Thoracic aorta (tissue), 2 donors: ENCODE measurements at places on chromosomes 1 and 21. TPM values are rescaled to one million over a fixed set of nuclear protein-coding genes. Genes with fewer than 3 reads are reported as not detected.

The TNNI3K gene
- total RNA-seq, result 9.7 TPM

The LIX1L gene
- 45.4 TPM for total RNA-seq

The HLCS gene
- total RNA-seq, result 17.5 TPM

The RGS4 gene
- 32.6 TPM for total RNA-seq

The HHIPL2 gene
- total RNA-seq, result not detected

The PLD5 gene
- 23.9 TPM for total RNA-seq

The SLC30A2 gene
- not detected for total RNA-seq

GRCh38 chr1:101022294-101022693 is 3.3 kb downstream of the DPH5 start:
- H3K36me3 ChIP-seq, result no peaks in the 10 kb centered on the region
- no peak overlapping the region for H3K27ac ChIP-seq
- peaks cover 5% of the 10 kb centered on the region for H3K4me1 ChIP-seq
- H3K4me3 ChIP-seq, result no peak overlapping the region
- DNase-seq, result no peak

DNA sequence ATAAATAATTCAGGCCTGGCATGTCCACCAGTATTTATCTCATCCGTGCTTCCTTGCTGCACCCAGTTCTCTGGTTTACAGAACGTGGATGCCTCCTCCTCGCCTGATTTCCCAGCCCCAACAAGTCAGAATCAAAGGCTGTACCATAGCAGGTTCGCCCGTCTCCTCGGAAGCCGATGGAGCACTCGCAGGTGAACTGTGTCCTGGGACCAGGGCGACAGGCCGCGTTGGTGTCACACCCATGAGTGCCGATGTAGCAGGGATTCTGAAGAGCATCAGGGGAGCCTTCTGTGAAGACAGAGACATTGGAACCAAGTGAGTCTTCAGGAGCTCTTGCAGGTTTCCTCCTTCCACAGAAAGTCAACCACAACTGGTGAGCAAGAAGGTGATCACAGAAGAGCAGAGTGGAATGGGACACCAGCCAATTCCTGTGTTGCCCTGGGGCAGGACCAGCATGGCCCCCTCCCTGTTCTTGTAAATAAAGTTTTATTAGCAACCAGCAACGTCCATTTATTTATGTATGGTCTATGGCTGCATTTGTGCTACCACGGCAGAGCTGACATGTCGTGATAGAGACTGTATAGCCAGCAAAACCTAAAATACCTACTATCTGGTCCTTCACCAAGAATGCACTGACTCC is 40.8 kb downstream of the NID1 start:
- H3K27ac ChIP-seq, result no peak overlapping the region
- H3K36me3 ChIP-seq, result peaks cover 41% of the 10 kb centered on the region
- DNase-seq, result no peak

DNA sequence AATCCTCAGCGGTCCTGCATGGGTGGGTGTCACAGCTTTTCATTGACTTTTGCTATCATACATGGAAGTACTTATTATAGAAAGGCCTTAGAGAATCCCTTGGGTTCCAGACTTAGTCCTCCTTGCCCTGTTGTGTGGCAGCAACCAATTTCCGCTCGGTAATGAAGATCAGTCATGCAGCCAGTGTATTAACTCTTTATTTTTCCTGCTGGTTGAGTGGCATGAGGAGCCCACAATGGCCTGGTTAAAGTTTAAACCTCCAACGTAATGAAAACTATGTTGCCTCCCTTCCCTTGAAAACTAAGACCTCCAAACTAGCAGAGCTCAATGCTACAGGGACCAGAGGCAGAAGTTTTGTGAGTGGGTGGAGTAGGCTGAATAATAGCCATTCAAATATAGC is 20.0 kb downstream of the CITED4 start:
- DNase-seq, result no peak
- no peak overlapping the region for H3K4me3 ChIP-seq
- H3K4me1 ChIP-seq, result peaks cover 10% of the 10 kb centered on the region
- no peaks in the 10 kb centered on the region for H3K27me3 ChIP-seq
- H3K27ac ChIP-seq, result no peak overlapping the region
- peaks cover 4% of the 10 kb centered on the region for H3K36me3 ChIP-seq

DNA sequence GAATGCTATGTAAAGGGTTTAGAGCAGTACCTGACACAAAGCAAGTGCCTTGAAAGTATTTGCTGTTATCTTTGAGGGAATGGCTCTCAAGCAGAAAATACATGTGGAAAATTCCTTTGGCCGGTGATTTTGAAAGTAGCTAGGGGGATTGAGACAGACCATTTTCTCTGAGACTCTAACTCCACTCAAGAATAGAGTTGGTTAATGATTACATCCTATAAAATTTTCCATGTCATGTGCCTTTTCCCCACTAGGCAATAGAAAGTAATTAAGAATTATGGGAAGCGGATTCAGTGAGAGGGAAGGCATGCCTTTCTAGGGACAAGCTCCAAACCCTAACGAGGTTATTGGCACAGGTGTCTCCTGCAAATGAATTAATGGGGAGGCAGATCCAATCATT is 276.0 kb downstream of the GPATCH2 start:
- no peak overlapping the region for H3K27ac ChIP-seq
- H3K36me3 ChIP-seq, result no peaks in the 10 kb centered on the region
- H3K4me1 ChIP-seq, result no peaks in the 10 kb centered on the region
- DNase-seq, result no peak

- no peak overlapping the region for H3K4me3 ChIP-seq
- H3K36me3 ChIP-seq, result no peaks in the 10 kb centered on the region
- no peak overlapping the region for H3K27ac ChIP-seq
- H3K27me3 ChIP-seq, result no peaks in the 10 kb centered on the region
These were observed 6.7 kb downstream of the CDC7 start for GRCh38 chr1:91507328-91507727.

- no peaks in the 10 kb centered on the region for H3K27me3 ChIP-seq
- no peaks in the 10 kb centered on the region for H3K4me1 ChIP-seq
- no peak for DNase-seq
These were observed 87.0 kb upstream of the ZC3H11B start for GRCh38 chr1:219699870-219700269.

DNA sequence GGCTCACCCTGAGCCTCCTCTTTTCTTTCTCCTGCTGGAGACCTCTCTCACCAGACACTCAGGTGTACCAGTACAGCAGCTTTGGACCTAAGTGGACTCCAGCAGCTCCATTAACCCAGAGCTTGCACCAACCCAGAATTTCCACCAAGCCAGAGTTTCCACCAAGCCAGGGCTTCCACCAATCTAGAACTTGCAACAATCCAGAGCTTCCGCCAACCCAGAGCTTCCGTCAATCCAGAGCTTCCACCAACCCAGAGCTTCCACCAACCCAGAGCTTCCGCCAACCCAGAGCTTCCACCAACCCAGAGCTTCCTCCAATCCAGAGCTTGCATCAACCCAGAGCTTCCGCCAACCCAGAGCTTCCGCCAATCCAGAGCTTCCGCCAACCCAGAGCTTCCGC is 23.2 kb downstream of the CRYAA start:
- H3K4me3 ChIP-seq, result no peak overlapping the region
- no peaks in the 10 kb centered on the region for H3K27me3 ChIP-seq
- no peak for DNase-seq

DNA sequence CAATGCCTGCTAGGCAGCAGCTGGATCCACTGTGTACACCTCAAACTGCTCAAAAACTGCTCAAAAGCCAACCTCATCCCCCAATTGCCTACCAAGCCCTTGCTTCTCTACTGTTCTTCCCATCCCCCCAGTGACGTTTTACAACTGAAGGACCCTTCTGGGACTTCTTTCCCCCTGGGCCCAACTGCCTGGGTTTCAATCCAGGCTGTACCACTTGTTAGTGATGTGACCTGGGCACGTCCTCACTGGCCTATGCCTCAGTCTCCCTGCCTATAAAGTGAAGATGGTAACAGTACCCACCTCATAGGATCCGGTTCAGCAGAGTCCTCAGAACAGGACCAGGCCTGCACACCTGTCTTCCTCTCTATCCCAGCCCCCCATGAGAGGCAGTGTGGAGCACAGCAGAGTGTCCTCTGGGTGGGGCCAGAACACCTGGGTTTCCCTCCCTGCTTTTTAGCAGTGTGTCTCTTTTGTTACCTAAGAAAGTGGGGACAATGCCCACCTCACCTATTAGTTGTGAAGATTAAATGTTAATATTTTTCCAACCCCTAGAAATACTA is 1.9 kb upstream of the TEKT2 start:
- no peak overlapping the region for H3K27ac ChIP-seq
- DNase-seq, result no peak
- no peak overlapping the region for H3K4me3 ChIP-seq
- peaks cover 14% of the 10 kb centered on the region for H3K4me1 ChIP-seq
- H3K27me3 ChIP-seq, result peaks cover 4% of the 10 kb centered on the region

DNA sequence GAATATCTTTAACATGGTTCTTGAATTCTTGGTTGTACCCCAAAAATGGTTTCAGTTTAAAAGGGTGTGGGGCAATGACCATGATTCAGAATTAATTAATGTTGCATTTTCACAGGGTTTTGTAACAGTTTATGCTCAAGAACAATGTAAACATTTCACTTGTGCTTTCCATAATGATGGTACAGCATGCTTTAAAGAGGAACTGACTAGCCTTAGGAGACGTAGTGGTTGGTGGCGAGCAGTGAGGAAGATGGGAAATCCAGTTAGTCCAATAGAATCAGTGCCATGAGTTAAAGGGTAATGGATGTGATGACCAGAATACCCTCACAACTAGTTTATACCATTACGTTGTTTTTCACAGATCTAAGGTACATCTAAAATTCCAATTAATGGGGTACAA is 138.0 kb downstream of the HS2ST1 start:
- H3K27ac ChIP-seq, result no peak overlapping the region
- no peak overlapping the region for H3K4me3 ChIP-seq
- no peaks in the 10 kb centered on the region for H3K36me3 ChIP-seq
- no peak for DNase-seq

- H3K27me3 ChIP-seq, result no peaks in the 10 kb centered on the region
- no peak overlapping the region for H3K4me3 ChIP-seq
- DNase-seq, result no peak
- no peak overlapping the region for H3K27ac ChIP-seq
These were observed 530.5 kb downstream of the PTBP2 start for GRCh38 chr1:97252076-97252475.

GRCh38 chr1:230175163-230175747 is 108.2 kb downstream of the GALNT2 start:
- no peak for DNase-seq
- no peaks in the 10 kb centered on the region for H3K36me3 ChIP-seq
- peaks cover 71% of the 10 kb centered on the region for H3K4me1 ChIP-seq
- H3K27ac ChIP-seq, result peak overlapping the region; percentile 21
- no peak overlapping the region for H3K4me3 ChIP-seq

GRCh38 chr21:24514081-24514733 is 1093.1 kb downstream of the MRPL39 start:
- DNase-seq, result no peak
- no peaks in the 10 kb centered on the region for H3K36me3 ChIP-seq
- H3K27ac ChIP-seq, result no peak overlapping the region
- H3K27me3 ChIP-seq, result no peaks in the 10 kb centered on the region
- no peak overlapping the region for H3K4me3 ChIP-seq
- H3K4me1 ChIP-seq, result no peaks in the 10 kb centered on the region

- no peak overlapping the region for H3K27ac ChIP-seq
- H3K4me3 ChIP-seq, result no peak overlapping the region
- no peaks in the 10 kb centered on the region for H3K4me1 ChIP-seq
- DNase-seq, result peak; percentile 7
- no peaks in the 10 kb centered on the region for H3K27me3 ChIP-seq
These were observed 129.7 kb upstream of the FAM72C start for GRCh38 chr1:144101397-144102045.

- no peaks in the 10 kb centered on the region for H3K27me3 ChIP-seq
- H3K4me3 ChIP-seq, result no peak overlapping the region
- no peaks in the 10 kb centered on the region for H3K36me3 ChIP-seq
These were observed 568.8 kb upstream of the ZRANB2 start for GRCh38 chr1:71649608-71650007.

DNA sequence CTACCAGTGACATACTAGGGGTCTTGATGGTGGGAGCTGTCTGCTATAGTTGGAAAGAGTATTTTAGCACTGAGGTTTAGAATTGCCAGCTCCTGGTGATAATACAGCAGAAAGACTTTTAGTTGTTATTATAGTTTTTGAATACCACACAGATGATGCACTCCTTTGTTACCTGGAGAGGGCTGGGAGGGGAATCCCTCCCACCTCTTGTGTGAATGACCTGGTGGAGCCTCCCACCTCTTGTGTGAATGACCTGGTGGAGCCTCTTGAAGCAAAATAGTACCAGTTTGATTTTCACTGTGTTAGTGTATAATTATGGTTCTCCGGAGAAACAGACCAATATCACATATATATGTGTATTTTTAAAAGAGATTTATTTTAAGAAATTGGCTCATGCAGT is 3.3 kb downstream of the DISP1 start:
- no peak overlapping the region for H3K4me3 ChIP-seq
- peaks cover 40% of the 10 kb centered on the region for H3K4me1 ChIP-seq
- no peaks in the 10 kb centered on the region for H3K27me3 ChIP-seq
- no peak for DNase-seq

DNA sequence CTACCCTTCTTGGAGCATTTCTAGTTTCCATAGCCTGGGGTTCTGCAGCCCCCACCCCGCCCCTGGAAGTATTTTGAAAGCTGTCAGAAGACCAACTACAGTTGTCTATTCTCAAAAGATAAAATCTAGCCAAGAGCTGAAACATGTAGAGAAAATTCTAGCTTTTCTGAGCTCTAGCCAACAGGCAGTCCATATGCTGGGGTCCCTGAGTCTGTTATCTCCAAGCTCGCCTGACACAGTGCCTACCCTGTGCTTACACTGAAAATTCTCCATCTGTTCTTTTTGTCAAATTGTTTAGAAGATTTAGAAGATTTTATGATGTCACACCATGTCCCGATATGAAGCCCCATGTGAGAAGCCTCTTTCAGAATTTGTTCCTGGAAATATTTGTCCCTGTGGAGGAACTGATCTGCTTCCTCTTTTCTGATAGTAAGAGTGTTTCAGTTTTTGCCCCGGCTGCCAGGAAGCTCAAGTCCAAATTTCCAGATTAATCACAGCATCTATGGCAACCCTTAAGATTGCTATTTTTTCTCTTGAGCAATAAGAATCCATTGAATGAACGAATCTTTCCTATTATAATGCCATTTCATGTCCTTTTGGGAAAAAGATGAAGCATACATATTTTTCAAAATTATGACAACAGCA is 23.7 kb upstream of the CSF3R start:
- H3K36me3 ChIP-seq, result no peaks in the 10 kb centered on the region
- no peak overlapping the region for H3K4me3 ChIP-seq
